MCF 10A (cell line): ENCODE measurements at places on chromosomes 7 and 10. TPM values are rescaled to one million over a fixed set of nuclear protein-coding genes. Genes with fewer than 3 reads are reported as not detected.

Gene EIF4EBP2
- 21.2 and 26.1 TPM in 2 replicates for total RNA-seq

Gene UBN2
- total RNA-seq, result 18.7 and 25.3 TPM in 2 replicates

Gene ZNF775
- 1.7 and 2.0 TPM in 2 replicates for total RNA-seq

Gene CFAP70
- 1.5 and 2.9 TPM in 2 replicates for total RNA-seq

Gene TMEM273
- not detected in 2 replicates for total RNA-seq

Gene ASAH2
- 3.9 and 7.4 TPM in 2 replicates for total RNA-seq

Gene JCAD
- total RNA-seq, result 0.25 and 0.26 TPM in 2 replicates

Gene ASB10
- total RNA-seq, result not detected in 2 replicates

Gene ANKRD61
- 0.42 TPM in 1 of 2 replicates, not detected in the other for total RNA-seq

Gene TAF3
- 9.3 and 9.9 TPM in 2 replicates for total RNA-seq

Gene NOS3
- 0.20 and 0.30 TPM in 2 replicates for total RNA-seq

Gene EFCAB10
- not detected in 2 replicates for total RNA-seq

Gene C10orf105
- not detected in 2 replicates for total RNA-seq

Gene POLL
- 38.5 and 40.7 TPM in 2 replicates for total RNA-seq

Gene PPP1R9A
- 6.3 and 8.2 TPM in 2 replicates for total RNA-seq

Gene PPP1R17
- not detected in 2 replicates for total RNA-seq

Gene AKR1C8
- 0.27 TPM in 1 of 2 replicates, not detected in the other for total RNA-seq

Gene CPXM2
- not detected in 2 replicates for total RNA-seq

Gene FAM25C
- total RNA-seq, result not detected in 2 replicates

Gene AGR2
- total RNA-seq, result 0.17 and 0.65 TPM in 2 replicates

Gene GPNMB
- total RNA-seq, result 1.1 and 1.6 TPM in 2 replicates

Gene FXYD4
- not detected in 2 replicates for total RNA-seq

Gene TWIST1
- total RNA-seq, result 16.1 and 18.9 TPM in 2 replicates

Gene C7orf57
- total RNA-seq, result 0.37 and 0.52 TPM in 2 replicates

Gene CACNA2D1
- not detected in 2 replicates for total RNA-seq

Gene CFTR
- not detected in 2 replicates for total RNA-seq

Gene EN2
- total RNA-seq, result not detected in 2 replicates

Gene AS3MT
- total RNA-seq, result 0.25 and 0.26 TPM in 2 replicates

Gene SPAM1
- total RNA-seq, result not detected in 2 replicates

Gene HYAL4
- not detected in 2 replicates for total RNA-seq

Gene CDNF
- total RNA-seq, result 1.9 and 2.9 TPM in 2 replicates

Gene TDRD1
- not detected in 2 replicates for total RNA-seq

Gene OR2F2
- total RNA-seq, result not detected in 2 replicates

Gene CYP2C19
- not detected in 2 replicates for total RNA-seq

Gene AMPH
- total RNA-seq, result 0.63 and 0.81 TPM in 2 replicates

Gene LRRD1
- total RNA-seq, result not detected in 2 replicates

Gene CALML5
- not detected in 2 replicates for total RNA-seq

Gene PVRIG
- 0.74 TPM in 1 of 2 replicates, not detected in the other for total RNA-seq

Gene SPDYE2
- total RNA-seq, result 0.22 TPM in 1 of 2 replicates, not detected in the other

Gene CPA2
- total RNA-seq, result not detected in 2 replicates

Gene CHAT
- total RNA-seq, result not detected in 2 replicates

Gene SFRP5
- total RNA-seq, result not detected in 2 replicates

Gene FOXI2
- not detected in 2 replicates for total RNA-seq

Gene PAPOLB
- not detected in 2 replicates for total RNA-seq

Gene CNTNAP2
- total RNA-seq, result 1.0 and 1.1 TPM in 2 replicates

Gene CALML3
- 0.25 and 0.75 TPM in 2 replicates for total RNA-seq

Gene CRCP
- total RNA-seq, result 27.5 and 39.8 TPM in 2 replicates

Gene EIF5AL1
- 0.42 and 0.54 TPM in 2 replicates for total RNA-seq

Gene SLC4A2
- total RNA-seq, result 112 and 114 TPM in 2 replicates

Gene FEZF1
- not detected in 2 replicates for total RNA-seq
